SK-N-MC (cell line): ENCODE measurements at places on chromosomes 11 and 22.

- no peak for DNase-seq
These were observed 23.5 kb upstream of the L3MBTL2 start for GRCh38 chr22:41181349-41182241.

DNA sequence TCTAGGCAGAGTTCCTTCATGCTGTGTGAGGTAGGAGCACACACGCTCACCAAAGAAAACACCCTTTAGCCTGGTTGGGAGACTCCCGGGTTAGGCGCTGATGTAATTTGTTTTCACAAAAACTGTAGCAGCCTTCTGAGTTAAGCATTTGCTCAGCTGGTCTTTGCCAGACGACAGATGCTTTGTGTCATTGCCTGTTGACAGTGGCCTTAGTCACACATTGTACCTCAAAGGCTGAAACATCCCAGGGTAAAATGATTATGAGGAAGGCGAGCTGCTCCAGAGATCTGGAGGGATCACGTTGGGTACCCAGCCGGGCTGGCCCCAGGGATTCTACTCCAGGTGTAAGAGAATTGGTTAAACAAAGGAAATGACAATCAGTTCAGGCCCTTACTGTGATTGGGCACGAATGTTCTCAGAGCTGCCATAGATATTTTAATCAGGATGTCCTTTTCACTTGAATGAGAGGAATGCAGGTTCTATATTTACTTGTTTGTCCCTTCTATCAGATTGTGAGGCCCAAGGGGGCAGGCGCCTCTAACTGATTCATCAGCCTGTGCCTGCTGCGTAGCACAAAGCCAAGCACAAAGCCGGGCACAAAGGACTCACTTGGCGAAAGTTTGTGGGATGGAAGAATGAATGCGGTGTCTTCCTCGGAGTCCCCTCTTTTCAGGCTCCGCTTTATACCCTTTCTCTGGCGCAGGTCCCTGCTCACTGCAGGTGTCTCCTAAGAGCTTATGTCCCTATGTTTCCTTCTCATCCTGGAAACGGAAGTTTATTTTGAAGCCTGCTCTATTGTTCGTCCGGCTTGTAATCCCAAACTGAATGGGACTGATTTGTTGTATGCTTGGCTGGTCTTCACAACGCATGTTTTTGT is 47.1 kb downstream of the ADM start:
- no peak for DNase-seq

DNA sequence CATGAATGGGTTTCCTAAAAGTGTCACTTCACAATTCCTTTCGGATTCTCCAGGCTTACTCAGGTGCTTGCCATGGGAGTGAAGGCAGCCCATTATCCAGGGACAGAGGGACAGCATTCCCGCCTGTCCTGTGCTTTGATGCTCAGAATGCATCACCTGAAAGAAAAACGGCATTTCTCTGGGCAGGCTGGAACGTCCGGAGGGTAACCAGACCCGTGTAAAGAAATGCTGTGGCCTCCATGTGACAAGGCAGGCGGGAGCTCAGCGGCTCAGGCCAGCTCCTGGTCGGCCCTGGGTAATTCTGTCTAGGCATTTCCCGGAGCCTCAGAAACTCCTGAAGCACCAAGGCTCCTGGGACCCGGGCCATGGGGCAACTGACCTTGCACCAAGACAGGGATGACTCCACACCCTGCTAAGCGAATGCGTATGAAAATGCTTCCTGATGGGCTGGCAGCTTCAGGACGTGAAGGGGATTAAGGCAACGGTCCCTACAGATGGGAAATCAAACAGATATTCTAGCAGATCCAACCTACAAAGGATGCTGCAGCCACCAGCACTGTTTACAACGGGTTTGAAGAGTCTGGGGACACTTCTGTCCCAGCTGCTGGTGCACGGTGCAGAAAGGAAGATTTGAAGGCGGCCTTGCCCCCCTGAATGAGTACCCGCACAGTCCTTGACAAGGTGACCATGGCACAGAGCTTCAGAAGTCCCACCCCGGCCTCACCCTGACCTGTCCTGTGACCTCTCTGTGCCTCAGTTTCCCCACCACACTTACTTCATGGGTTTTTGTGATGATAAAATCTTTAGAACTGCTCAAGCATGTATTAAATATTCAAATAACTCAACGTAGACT is 13.6 kb upstream of the FGF3 start:
- DNase-seq: no peak

DNA sequence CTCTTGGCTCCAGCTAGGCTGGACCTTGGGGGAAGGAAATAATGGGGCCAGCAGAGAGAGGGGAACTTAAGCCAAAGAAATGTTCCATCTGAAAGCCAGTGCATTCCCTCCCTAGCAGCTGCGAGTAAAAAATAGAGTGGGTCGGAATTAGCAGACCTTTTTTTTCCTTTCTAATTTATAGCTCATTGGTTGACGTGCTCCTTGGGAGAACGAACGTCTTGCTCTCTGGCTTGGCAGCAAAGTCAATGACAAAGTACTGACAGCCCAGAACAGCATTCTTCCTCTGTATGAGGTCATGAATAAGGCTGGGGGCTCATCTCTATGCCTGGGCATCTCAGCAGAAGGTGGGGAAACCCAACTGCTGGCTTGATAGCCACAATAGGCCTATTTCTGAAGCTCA is 65.0 kb downstream of the SEZ6L start:
- DNase-seq: no peak

GRCh38 chr11:27158456-27159334 is 118.1 kb downstream of the BBOX1 start:
- DNase-seq: peak; percentile 45

GRCh38 chr11:65962141-65962564 is 619 bp downstream of the SART1 start:
- DNase-seq: no peak

DNA sequence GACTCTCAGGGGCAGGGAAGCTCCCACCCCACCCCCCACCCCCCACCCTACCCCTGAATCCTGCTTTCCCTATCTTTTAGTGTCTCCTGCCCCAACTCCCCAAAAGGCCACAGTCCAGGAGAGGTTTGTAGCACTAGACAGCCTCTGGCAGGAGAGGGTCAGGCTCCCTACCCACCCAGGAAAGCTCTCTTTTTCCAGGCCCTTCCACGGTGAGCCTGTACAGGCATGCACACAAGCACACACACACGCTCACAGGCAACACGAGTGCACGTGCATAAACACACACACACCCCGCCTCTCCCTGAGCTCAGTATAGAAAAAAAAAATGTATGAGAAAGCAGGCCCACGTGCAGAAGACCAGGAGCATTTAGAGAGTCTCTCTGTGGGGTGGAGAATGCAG is 414.0 kb downstream of the MN1 start:
- DNase-seq: no peak

DNA sequence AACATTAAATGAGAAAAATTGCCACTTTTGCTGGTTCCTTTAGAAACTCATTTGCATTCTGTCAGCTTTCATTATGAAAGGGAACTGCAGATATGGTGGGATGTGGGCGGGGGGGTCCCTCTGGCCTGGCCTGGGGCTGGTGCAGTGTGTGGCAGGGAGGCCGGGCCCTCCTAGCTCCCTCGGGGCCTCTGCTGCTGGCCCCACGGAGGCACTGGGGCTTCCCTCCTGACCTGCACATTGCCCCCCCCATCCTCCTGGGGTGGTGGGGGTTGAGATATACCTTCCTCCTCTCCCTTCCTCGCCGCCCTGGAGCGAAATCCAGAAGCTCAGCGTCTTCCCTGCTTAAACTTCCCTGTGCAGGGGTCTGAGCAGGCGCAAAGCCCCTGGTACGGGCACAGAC is 1005.9 kb downstream of the BRD1 start:
- DNase-seq: no peak

GRCh38 chr11:13287681-13288080 is 10.1 kb downstream of the BMAL1 start:
- DNase-seq: no peak

DNA sequence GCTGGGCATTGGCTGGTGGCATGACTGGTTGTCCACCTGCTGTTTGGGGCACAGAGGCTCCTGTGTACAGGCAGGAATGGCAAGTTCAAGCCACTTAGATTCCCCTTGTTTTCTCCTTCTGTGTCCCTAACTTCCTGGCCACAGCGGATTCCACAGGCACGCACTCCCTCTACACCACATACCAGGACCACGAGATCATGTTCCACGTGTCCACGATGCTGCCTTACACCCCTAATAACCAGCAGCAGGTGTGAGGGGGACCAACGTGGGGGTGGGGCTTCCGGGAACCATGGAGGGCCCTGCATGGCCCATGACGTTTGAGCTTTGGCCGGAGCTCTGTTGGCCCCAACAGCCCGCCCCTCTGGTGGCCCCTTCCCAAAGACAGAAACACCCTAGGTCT is 7.8 kb downstream of the SIPA1 start:
- DNase-seq: no peak

DNA sequence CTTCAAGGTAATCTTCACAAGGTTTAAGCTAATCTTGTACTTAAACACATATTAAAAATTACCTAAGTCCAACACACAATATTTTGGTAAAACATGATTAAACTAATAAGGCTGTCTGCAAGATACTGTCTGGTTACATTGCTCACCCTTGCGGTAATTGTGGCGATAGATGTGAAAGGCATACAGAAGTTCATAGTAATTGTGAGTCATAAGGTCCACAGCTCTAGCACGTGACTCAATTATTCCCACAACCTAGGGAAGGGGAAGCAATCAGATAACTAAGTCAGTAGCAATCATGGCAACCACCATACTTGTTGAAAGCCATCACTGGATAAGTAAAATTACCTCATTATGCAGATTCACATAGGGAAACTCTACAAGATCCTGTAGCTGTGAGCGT is 30.5 kb upstream of the FNBP4 start:
- no peak for DNase-seq

- DNase-seq: no peak
These were observed 279.3 kb upstream of the TENM4 start for GRCh38 chr11:79720115-79720514.

DNA sequence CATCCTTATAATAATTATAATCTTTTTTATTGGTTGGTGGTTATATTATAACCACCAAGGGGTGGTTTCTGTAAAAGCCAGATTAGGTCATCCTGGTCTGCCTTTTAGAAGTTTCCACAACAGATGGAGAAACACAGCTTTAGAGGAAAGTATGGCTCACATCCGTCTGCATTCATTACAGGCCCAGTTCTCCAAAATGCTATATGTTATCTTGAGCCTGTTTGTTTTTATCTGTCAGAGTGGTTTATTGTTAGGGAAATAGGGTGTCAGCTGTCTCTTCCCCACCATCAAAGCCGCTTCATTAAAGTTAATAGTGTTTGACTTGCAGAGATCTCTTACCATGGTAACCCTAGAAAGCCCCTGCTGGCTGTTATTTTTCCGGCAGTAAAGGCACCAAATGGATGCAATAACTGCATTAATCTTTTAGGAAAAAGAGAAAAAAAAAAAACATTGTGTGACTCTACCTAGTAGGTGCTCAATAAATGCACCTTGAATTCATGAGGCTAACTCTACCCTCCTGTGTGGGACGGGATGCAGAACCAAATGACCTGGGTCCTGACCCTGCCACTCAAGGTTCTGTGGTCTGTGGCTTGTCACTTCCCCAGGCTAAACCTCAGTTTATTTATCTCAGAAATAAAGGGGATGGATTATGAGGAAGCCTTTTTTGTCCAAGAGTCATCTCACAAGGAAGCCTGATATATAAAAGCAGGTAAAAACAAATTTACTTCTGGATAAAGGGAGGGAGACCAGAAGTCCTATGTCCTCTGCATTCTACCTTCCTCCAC is 118.3 kb downstream of the WT1 start:
- DNase-seq: no peak

- no peak for DNase-seq
These were observed 669 bp downstream of the MICAL3 start for GRCh38 chr22:18023509-18024275.

- no peak for DNase-seq
These were observed 24.5 kb downstream of the DLG2 start for GRCh38 chr11:85602526-85603213.

DNA sequence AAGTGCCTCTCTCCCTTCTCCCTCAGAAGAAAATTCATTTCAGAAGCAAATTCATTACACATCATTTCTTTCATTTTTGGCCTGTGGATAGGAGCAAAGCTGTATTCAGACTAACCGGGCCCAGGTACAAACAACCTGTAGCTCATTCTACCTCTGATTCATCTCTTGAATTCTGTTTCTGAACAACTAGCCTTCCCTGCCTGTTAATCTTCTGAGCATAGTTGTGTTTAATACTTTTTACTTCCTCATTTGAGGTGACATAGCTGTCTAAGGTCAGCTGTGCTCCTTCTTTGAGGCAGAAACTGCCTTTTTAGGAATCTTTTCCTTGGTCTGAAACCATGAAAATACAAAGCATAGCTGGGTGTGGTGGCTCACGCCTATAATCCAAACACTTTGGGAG is 12.6 kb upstream of the IL18BP start:
- no peak for DNase-seq

- no peak for DNase-seq
These were observed 121.7 kb downstream of the BRD1 start for GRCh38 chr22:49705972-49706352.

DNA sequence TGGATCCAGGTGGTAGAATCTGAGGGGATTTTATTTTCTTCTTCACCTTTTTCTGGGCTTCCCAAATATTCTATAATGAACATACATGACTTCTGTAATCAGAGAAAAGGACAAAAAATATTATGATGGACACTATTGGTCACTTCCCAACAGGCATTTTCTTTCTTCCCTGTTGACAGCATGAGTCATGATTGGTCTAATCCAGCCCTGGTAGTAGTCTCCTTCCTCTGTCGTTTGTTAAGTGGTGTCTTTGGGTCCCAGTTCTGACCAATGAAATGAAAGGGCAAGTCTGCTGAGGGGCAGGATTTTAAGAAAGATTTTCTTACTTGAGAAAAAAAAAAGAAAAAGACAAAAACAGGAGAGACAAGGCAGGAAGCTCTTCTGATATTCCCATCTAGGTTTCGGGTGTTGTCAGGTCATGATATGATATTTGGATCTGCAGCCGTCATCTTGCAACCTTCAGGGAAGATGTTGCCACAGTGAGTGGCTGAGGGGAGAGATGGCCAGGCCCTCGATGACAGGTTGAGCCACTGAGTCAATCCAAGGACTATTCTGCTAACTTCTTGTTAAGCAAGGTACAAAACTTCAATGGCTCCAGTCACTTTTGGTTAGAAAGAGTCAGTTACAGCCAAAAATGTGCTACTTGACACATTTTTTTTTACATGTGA is 23.3 kb upstream of the PLEKHB1 start:
- DNase-seq: no peak

- DNase-seq: no peak
These were observed 219.9 kb downstream of the MN1 start for GRCh38 chr22:27581688-27582087.

DNA sequence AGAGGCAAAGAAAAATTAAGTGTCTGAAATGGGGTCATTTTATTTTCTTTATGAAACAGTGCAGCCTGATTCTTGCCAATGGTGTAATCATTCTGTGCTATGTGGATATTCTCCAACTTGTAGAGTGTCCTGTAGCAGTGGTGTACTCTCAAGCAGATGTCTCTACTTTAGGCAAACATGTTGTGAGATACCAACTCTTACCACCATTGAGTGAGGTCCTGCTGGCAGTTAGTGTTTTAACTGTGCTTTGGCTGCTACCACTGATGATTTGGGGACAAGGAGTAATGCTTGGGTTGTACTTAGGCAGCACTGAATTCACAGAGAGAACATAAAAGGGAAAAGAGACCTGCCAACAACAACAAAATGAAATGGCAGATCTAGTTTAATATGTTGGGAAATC is 122.5 kb downstream of the APIP start:
- DNase-seq: no peak
